Kidney capillary endothelial cell (primary cell): ENCODE measurements at places on chromosomes 6 and 20.

DNA sequence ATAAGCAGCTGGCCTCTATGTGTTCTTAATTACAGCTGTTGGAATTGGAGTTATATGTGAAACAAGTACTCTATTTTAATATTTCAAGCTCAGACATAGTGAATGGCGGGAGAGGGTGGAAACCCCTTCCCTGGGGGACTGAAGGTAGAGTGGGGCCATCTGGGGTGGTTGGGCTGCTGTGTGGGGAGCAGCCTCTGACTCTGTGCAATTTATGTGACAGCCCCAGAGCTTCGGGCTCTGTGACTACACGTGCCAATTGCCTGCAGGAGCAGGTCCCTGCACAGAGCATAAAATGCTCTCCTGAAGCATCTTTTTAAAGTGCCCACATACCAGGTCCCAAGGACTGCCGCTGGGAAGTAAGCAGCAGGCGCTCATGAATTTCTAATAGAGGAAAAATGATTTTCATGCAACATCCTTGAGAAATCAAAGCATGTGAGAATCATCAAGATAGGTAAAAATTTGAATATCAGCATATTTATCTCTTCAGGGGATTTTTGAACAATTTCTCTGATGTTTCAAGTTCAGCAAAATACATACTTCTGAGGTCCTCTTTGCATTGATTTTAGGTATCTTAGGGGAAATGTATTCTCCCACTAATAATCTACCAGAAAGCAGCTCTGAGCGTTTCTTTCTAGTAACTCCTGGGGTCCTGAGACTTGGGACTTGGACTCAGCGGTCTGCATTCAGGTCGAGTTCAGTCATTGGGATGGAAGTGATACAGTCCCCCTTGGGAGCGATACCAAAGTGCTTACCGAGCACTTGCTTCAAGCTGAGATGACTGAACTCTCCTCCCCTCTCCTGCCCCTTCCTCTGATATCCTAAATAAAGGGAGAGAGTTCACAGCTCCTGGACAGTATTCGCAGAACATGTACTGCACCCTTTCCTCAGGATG, 40.0 kb downstream of the ALDH8A1 start:
- DNase-seq = no peak

- no peak for DNase-seq
Measured at GRCh38 chr20:59405226-59406200, 105.1 kb downstream of the EDN3 start.

DNA sequence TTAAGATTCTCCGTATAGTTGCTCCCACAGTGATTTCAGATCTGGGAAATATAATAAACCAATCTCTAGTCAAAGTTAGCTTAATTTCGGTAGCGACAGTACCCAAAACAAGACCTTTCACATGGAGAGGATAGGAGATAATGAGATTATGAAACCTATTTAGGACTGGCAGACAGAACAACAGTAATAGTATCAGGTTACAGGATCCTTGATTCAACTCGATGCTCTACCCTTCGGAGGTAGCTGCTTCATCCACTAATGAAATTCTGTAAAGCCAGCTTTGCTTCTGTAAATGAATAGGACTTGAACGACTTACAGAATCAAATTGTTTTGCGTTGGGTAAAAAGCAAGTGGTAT, 534 bp upstream of the AKIRIN2 start:
- no peak for DNase-seq

DNA sequence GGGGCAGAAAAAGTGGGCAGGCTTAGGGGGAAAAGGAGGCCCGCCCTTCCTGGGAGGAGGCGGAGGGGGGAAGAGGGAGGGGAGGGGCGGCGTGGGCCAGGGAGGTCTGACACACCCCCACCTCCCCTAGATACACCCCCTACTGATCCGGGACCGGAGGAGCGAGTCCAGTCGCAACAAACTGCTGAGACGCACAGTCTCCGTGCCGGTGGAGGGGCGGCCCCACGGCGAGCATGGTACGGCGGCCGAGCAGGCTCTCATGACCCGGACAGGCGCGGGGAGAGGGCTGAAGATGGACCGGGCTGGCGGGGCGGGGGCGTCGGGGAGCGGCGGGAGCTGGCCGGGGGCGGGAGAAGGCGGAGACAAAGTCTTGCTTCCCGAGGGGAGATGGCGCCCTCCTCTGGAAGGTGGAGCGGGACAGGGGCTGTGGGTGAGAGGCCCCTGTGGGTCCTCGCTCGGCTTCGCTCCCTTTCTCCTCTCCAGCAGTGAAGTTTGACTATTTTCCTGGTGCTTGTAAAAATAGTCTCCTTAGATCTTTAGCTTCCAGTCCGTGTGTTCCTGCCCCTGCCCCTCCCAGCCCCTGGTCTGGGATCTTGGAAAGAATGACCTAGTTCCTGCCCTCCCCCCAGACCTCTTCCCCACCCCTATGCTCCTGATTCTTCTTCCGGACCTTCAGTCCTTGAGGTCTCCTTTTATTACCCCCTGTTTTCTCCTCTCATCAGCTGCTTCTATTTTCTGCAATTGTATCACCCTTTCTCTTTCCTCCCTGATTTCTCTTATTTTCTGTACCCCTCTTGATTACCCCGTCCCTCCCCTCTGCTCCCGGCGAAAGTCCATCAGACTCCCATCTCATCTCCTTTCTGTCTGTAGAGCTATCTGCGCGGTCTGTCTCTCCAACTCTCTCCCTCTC, 6.1 kb downstream of the SYNGAP1 start:
- DNase-seq = peak; percentile 52

DNA sequence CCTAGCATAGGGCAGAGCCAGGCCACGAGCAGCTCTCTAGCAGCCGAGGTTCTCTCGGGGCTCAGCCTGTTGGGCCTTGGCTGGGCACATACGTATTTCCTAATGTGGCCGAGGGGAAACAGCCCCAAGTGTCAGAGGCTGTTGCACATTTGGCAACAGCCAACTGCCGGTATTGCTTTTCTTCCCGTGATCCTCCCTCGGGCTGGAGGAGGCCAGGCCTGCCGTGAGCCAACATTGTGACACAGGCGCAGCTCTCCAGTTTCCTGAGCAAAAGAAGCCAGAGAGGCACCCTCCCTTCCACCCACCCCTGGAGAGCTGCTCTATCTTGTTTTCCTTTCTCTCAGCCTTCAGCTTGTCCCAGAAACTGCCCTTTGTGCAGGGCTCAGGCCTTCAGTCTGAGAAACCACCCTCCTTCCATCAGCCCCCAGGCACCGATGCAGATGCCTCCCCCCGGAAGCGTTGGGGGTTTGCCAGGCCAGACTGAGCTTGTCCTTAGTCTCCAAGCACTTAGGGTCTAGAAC, 5.1 kb upstream of the BPI start:
- no peak for DNase-seq

- no peak for DNase-seq
Measured at GRCh38 chr6:47303342-47303741, 6.4 kb downstream of the TNFRSF21 start.
